ENCODE measurements at places on chromosomes 1 and 21.

DNA sequence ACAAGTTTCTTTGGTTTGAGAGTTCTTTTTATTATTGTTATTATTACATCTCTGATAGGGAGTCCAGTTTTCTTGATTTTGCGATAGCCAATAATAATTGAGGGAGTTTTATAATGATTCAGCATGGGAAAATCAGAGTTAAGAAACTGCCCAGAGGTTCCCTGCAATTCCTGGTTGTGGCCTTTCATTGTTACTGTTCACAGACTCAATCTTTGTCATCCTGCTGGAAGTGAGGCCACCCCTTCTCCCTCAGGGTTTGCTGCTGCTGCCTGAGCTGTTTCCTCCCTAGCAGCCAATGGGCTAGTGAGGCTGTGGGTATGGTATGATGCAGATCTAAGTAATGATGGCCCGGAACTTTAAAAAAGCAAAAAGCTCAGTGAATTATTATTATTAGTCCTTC is 50.2 kb upstream of the TACSTD2 start:
- DNase-seq: no peak

DNA sequence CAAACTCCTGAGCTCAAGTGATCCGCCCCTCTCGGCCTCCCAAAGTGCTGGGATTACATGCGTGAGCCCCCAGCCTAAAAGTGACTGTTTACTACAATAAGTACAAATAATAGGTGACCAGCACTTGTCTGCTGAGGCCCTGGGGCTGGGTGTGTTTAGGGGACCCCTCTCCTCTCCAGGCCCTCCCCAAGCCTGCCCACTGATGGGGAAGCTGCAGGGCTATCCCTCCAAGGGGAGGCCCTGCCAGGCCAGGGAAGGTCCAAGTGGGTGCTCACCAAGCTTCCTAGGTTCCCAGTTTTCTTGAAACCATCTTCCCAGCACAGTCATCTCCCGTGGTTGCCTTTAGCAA is 60.7 kb downstream of the H3-3A start:
- no peak for DNase-seq

DNA sequence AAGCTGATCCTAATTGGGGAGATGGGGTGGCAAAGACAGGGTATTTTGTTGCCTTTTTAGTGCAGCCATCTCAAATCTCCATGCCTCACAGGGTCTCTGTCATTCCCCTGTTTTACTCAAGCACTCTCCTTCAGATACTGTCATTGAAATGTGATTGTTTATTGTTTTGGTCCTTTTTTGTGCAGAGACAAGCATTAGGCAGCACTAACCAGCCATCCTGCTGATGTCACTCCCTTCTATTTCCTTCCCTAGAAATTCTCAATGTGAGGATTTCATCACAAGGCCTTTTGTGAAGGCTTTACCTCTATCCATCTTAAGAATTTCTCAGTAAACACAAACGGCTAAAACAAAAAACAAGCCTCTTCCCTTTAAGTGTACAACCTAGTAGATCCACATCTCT is 34.7 kb downstream of the OR10J5 start:
- no peak for DNase-seq

- DNase-seq: no peak
These were observed 4.4 kb upstream of the C2CD2 start for GRCh38 chr21:41957991-41958766.

DNA sequence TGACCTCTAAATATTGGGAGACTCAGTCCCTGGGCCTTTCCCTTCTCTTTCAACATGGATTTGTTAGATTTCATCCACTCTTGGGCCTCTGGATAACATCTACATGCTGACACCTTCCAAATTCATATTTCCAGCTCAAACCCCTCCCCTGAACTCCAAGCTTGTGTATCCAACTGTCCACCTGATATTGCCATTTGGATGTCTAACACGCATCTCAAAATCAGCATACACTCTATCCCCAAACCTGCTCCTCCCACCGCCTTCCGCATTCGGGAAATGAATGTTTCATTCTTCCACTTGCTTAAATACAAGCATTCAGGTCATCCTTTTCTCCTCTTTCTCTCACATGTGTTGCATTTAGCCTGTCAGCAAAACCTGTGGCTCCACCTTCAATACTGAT is 17.5 kb upstream of the KAZN start:
- no peak for DNase-seq

GRCh38 chr1:118269598-118269997 is 84.6 kb upstream of the SPAG17 start:
- DNase-seq: no peak

DNA sequence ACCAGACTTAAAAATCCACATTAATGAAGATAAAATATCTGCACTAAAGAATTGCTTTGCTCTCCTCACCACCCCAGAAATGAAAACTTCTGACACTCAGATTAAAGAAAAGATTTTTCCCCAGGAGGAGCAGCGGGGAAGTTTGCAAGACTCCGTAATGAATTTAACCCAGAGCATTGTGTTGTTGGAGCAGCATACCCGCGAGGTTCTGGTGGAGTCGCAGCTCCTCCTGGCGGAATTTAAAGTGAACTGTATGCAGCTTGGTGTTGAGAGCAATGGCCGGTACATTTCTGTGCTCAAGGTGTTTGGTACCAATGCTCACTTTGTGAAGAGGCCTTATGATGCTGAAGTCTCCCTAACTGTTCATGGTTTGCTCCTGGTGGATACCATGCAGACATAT is 46.4 kb downstream of the VPS13D start:
- DNase-seq: no peak

DNA sequence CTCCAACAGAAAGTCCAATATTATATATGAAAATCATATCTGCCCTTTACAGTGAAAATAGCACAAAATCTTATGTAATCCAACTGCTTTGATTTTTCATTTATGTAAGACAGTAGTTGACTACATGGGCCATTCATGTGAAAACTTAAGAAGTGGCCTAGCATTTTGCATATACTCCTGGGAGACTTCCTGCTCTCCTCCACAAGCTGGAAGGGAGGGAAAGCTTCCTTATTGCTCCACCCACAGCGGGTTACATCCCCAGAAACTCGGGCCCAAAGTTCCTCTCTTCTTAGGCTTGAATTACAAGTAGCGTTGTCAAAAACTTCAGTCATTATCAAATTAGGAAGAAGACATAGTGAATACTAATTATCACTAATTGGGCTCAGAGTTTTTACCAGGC is 29.2 kb downstream of the FYB2 start:
- DNase-seq: no peak

DNA sequence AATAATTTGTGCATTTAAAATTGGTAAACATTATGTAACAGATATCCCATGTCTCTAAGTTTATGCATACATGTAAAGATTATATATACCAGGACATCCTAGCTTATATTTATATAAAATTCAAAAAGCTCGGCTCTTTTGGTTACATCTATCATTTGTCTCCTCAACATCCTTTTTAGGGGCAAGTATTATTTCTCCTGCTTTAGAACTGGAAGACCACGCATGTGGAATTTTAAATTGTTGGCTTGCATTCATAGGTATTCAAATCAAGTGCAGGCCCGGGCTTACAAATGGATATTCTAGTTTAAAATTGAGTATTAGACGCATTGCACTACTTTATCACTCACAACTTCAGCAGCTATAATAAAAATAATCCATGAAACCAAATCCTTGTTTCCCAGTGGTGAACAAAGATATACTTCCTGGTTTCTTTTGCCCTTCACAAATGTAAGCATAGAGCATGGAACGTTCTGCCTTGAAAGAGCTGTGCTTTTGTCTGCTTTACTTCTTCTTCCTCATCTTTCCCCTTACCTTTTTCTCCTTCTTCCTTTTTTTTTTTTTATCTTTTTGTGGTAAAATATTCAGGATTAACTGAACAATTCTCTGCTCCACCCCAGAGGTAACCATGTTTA is 57.1 kb downstream of the DDAH1 start:
- no peak for DNase-seq

GRCh38 chr1:37482004-37482785 is 7.8 kb downstream of the ZC3H12A start:
- DNase-seq: no peak

DNA sequence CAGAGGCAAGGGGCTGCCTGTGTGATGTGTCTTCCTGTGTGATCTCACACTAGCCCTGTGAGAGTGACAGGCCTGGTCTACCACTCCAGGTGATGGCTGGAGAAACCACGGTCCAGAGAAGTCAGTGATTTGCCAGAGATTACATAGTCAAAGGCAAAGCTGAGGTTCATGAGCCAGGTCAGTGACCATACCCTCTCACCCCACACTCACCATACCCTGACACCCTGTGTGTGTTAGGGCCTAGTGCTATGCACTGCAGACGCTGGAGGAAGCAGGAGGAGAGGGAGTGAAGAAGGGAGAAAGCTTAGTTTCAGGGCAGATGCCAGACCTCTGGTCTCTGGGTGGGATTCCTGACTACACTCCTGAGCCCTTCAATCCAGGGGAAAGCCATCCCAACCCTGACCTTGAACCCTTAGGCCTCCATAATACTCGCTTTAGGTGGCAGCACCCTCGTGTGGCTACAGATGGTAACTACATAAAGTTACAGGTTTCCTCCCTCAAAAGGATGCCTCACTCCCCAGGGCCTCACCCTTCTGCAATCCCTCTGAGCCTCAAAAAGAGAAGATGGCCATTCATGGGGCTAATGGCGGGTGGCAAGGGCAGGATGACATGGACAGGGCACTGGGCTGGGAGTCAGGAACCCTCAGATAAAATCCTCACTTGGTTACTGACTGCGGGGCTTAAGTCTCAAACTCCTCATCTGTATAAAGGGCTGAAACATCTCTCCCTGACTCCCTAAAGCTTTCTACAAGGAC is 20.8 kb upstream of the SDC3 start:
- no peak for DNase-seq

- no peak for DNase-seq
These were observed 62.9 kb upstream of the CNTN2 start for GRCh38 chr1:204979891-204980649.

- DNase-seq: no peak
These were observed 143.0 kb downstream of the FMN2 start for GRCh38 chr1:240234485-240235210.

DNA sequence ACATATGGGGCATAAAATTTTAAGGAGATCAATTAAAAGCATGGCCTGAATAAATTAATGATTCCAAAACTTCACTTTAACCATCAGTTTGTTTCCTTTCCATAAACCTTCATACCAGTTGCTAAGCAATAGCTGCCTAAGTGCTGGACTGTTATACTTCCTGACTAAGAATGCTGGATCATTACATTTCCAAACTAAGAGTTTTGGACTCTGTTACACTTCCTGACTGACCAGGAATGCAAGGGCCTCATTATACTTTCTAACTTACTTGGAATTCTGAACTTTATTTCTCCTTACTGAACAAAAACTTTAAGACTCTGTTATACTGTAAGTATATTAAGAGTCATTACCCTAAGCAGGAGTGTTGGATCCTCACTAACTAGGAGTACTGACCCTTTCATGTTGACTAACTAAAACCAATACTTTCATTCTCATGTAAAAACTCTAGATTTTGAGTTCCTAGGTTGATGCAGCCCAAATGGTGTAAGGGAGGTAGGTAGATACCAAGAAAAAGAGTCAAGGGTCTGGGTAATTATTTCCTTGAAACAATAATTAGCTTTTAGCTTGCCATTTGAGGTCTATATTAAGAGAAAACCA is 118.2 kb downstream of the FAF1 start:
- DNase-seq: no peak

DNA sequence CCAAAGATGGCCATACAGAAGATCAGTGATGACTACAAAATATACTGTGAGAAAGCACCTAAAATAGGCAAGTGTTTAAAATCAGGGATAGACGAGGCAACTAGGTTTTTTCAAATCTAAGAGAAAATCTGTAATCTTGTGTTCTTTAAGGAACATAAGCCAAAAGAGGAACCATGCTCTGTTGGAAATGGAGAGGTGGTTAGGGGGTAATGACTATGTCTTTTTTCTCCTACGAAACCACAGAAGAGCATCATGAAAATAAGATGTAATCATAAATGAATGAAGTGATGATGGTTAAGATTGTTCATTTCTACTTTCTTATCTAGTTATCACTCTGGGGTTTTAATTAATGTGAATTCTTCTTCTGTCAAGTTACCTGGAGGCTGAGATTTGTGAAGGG is 43.1 kb downstream of the RGSL1 start:
- DNase-seq: no peak

DNA sequence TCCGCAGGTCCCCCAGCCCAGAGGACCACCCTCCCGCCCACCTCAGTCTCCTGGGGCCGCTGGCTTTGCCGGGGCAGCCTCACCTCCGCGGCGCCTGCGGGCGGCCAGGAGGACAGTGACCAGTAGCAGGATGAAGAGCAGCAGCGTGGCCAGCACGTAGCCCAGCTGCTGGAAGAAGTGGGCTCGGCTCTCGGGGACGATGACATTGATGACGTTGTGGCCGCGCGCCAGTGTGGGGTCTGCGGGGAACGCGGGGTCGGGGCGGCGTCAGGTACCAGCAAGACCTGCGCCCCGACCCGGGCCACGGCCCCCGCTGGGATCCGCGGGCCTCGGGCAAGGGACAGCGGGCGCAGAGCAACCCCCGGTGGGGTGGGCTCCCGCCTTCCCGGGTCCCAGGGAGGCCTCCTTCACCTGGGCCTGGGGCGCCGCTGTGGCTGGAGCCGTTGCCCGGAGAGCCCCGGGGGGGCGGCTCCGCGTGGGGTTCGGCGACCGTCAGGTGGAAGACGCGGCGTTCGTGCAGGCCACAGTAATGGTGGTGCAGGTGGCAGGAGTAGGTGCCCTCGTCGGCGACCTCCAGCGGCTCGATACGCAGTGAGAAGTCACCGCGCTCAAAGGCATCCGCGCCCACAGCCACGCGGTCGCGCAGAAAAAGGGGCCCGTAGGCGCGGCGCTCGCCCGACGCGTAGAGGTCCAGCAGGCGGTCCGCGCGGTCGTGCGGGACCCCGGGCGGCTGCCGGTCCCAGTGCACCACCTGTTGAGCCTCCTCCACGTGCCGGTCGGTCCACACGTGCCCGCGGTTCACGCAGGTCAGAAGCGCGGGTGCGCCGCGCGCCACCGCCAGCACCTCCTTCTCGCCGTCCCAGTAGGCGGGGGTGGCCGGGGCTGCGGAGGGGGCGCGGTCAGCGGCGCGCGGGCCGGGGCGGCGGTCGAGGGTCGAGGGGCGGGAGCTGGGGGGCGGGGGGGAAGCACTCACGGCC is 3.8 kb downstream of the MXRA8 start:
- DNase-seq: no peak

DNA sequence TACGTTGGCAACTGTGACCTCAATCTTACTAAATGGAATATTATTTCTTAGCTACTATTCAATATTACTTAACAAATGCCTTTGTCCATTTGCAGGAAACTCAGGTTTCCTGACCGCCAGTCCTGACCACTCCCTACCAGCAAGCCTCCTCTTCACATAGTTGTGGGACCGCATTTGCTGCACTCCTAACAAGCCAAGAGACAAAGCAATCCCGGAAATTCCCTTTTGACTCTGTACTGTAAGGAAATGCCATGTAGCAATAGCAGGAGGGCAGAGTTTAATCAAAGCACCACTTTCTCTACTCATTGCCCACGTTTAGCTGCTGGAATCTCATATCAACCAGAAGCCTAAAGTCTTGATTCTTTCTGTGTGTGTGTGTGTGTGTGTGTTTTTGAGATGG is 28.1 kb upstream of the ACBD6 start:
- no peak for DNase-seq

GRCh38 chr1:9766759-9767442 is 56.9 kb downstream of the CLSTN1 start:
- DNase-seq: no peak

GRCh38 chr1:38565020-38565491 is 294.5 kb downstream of the RRAGC start:
- DNase-seq: no peak
